ENCODE measurements at places on chromosomes 12 and 14.

GRCh38 chr12:6230321-6231110 lies 30.3 kb downstream of the CD9 start:
- peak; percentile 77 for DNase-seq

DNA sequence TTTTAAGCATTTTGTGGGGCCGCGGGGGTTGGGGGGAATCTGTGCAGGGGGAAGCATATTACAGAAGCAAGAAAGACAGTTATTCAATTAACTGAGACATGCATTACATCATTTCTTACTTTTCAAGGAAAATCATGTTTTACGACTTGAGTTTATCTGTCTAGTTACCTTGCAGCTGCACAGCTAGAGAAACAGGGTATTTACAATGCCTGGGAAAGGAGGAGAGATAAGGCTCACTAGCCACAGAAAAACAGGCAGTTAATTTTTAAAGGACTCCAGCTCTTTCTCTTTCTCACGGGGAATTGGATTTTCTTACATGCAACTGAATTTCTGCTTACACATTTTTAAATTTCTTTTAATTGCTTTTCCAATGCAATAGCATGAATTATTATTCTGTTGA lies 22.2 kb downstream of the FCF1 start:
- DNase-seq: no peak

DNA sequence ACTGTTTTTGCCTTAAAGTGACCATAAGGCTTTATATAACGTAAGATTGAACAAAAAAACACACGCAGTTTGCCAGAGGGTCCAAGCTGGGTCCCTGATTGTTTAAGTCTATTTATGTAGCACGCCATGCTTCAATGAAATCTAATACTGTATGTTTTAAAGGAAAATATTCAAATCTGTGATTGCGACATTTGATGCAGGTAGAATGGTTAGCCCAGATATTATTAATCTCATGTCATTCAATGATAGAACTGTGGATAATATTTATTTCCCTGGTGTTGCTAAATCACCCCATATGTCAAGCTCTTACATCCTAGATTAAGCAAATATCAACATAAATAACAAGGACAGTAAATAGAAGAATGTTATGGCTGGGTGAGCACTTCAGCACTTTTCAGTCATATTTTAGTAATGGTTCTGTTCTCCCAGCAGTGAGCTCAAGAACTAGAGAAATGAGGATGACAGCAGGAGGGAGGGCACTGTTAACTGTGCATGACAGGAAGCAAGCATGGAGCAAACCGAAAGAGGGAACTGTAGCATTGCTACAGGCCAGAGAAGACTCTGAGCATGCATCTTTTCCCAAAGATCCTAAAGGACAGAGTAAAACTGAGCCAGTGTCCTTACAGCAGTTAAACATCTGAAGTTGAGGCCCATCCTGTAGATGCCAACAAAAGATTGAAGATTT lies 465.7 kb upstream of the MGAT4C start:
- DNase-seq: no peak

DNA sequence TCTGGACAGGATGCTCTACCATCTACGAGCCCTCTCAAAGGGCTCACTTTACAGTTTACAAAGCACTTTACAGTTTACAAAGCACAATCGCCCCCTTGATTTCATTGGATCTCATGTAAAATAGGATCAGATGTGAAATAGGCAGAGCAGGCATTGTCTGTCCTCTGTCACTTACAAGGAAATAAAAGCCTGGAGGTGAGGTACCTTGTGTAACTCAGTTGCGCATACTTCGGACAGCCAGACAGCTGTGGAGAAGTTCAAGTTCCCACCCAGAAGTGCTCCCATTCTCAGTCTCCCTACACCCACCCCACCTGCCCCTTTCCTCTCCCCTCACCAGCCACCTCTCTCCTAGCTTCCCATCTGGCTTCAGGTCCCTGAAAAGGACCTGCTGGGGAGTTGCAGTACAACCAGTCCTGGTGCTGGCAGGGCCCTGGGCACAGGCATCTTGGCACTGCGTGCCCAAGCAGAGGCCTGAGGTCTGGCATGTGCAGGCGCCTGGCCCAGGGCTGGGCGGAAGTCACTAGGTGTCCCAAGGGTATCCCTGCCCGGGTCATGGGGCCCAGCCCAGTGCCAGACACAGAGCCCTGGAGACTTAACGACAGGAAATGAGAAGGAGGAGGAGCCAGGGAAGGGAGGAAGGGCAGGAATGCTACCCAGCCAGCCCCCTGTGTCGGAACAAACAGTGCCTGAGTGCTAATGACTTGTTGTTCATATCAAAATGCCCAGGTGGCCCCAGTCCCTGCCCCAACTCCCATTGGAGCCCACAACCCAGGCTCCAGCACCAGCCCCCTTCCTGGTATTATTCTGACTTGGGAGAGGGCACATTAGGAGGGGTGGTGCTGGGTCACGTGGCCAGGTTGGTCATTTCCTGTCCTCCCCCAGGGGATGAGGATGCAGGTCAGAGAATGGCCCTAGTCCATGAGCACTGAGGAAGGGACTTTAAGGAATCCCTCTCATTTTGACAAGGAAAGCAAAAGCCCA lies 5.4 kb downstream of the RAPGEF3 start:
- DNase-seq: no peak

GRCh38 chr12:6039894-6040601 lies 84.4 kb downstream of the VWF start:
- no peak for DNase-seq

- DNase-seq: no peak
Measured at GRCh38 chr14:23540141-23540469, 11.5 kb downstream of the ZFHX2 start.

DNA sequence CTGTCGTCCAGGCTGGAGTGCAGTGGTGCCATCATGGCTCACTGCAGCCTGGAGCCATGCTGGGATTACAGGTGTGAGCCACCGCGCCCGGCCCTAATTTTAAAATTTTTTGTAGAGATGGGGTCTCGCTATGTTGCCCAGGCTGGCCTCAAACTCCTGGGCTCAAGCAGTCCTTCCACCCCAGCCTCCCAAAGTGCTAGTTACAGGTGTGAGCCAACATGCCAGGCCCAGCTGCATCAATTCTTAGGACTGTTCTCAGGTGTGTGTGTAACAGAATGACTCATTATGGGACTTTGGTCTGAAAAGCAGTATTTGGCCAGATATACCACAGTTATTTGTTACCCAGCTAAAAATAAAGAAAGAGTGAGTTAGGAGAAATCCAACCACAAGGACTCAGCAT lies 17.4 kb downstream of the LETMD1 start:
- DNase-seq: no peak

GRCh38 chr12:43109631-43110345 lies 442.2 kb downstream of the ADAMTS20 start:
- no peak for DNase-seq

DNA sequence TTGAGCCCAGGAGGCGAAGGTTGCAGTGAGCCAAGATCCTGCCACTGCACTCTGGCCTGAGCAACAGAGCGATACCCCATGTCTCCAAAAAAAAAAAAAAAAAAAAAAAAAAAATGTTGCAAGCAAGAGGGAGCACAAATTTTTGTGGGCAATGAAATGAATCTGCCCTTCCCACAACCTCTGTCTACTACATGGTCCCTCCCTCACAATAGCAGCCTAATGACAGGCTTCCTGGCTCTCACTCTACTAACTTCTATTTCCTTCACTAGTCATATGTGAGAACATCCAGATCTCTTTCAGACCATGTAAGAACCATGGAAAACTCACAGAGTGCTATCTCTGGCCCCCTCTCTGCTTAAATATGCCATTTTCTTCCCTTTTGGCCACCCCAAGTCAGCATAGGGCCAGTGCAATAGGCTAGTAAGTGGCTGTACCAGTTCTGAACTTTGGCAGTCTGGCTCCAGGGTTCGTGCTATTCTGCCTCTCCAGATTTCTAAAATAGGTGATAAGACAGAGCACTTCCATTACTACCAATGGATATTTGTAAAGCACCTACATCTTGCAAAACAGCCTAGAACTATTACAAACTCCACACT lies 7.1 kb downstream of the OSBPL8 start:
- DNase-seq: no peak

- no peak for DNase-seq
Measured at GRCh38 chr14:100384819-100385813, 62.0 kb downstream of the SLC25A47 start.

DNA sequence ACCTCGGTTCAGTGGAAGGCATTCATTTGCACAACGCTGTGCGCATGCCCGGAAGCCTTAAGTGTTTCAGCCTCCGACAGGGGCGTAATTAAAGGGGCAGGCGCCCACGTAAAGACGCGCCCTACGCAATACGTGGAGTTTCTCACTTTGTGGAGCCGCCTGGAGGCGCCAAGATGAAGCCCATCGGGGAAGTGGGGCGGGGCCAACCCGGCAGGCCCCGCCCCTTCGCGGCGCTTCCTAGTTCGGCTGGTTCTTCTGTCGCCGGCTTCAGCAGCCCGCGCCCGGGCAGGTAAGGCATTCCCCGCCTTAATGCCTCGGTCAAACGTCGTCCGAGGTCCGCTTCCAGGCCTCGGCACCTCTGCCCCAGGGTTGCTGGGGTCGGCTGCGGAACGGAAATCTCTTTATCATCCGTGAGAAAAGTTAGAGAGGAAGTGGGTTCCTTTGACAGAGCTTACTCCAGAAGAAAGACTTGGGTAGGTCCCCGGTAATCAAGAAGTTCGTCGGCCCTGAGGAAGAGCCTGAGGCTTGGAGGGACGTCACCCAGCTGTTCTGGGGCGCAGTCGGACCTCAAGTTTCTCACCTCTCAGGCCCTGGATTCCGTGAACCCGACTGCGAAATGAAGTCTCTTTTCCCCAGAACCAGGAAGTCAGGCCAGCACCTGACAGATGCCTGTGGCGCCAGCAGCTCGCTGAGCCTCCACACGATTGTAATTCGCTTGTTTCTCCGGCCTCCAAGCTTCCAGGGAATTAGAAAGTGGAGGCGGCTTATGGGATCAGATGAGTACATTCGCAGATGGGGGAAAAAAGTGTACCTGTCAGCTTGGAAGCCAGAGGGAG lies at the start of the genes IRAK4 and PUS7L:
TSS of gene IRAK4 (plus strand) at position 224 of the 836 bp plus-strand sequence. CDS start 9,161 bp downstream, outside the sequence.
TSS of gene PUS7L (minus strand) at position 63 of the 836 bp plus-strand sequence. CDS start 3,545 bp downstream, outside the sequence.
- peak; percentile 96 for DNase-seq

DNA sequence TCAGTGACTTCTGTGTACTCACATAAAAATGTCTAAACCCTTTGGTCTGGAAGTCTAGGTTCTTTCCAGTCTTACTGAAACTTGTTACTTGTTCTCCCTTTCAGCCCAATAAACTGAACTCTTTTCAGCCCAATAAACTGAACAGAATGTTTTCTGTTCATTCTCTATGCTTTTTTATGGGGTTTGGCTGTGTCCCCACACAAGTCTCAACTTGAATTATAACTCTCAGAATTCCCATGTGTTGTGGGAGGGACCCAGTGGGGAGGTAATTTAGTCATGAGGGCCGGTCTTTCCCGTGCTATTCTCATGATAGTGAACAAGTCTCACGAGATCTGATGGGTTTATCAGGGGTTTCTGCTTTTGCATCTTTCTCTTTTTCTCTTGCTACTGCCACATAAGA lies 15.0 kb upstream of the NEDD1 start:
- DNase-seq: no peak

- DNase-seq: no peak
Measured at GRCh38 chr14:94548999-94549985, 11.9 kb upstream of the SERPINA4 start.

All from natural killer cell treated with Interleukin-12 subunit alpha and Interleukin-12 subunit beta and Interleukin-15 and Interleukin-18, amount 100 ng/mL, for 72 hours (primary cell).